ENCODE measurements at places on chromosomes 3 and 15.

- DNase-seq, result no peak
Observed at GRCh38 chr3:55159016-55159415, 231.2 kb upstream of the LRTM1 start.

DNA sequence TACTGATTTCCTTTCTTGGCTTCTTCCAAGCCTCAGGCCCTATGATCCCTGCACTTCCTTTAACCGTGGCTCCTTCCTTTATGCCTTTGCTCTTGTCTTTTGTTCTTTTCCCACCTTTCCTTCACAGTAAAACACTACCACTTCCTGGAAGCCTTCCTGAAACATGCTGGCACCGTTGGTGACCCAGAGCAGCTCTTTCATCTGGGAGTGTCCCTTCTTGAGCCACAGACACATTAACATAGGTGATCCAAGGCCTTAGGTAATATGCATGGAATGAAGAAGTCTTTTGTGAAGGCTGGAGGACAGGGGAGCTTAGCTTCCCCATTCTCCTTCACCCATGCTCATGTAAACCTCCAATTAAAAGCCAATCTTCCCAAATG is 39.4 kb downstream of the AMOTL2 start:
- no peak for DNase-seq

DNA sequence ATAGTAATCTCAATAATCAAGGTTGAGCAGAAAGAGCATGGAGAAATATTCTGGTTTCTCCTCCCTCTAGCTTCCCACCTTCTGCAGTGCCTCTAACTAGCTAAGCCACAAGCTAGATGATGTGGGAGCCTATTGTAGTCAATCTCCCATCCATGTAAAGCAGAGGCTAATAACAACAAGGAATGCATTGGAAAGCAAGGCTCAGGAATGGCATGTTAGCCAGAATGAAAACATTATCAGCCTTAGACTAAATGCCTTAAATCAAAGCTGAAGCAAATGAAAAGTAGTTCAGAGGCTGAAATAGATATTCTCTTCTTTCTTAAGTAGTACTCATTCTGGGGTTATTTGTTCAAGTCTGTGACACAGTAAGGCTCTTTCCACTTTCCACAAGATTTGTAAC is 350.3 kb upstream of the DPPA4 start:
- no peak for DNase-seq

- DNase-seq, result no peak
Observed at GRCh38 chr15:48643776-48644466, 1.6 kb downstream of the FBN1 start.

DNA sequence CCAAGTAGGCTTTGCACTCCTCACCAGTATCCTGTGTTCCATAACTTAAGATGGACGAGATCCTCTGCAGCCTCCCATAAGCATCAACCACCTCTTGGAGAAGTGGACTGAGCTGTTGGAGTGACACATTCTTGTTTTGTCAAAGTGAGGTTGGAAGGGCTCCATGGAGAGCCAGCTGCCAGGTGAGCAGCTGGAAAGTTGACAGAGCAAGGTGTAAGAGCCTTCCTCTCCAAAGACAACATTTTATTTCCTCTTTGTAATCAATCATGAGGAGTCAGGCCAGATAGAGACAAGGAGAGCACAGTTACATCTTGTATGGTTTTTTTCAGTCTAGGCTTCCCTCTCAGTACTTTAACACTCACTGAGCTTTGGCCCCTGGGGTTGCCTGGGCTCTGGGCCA is 5.1 kb downstream of the ABI3BP start:
- no peak for DNase-seq

GRCh38 chr3:35440826-35441225 is 198.5 kb upstream of the ARPP21 start:
- DNase-seq, result no peak

DNA sequence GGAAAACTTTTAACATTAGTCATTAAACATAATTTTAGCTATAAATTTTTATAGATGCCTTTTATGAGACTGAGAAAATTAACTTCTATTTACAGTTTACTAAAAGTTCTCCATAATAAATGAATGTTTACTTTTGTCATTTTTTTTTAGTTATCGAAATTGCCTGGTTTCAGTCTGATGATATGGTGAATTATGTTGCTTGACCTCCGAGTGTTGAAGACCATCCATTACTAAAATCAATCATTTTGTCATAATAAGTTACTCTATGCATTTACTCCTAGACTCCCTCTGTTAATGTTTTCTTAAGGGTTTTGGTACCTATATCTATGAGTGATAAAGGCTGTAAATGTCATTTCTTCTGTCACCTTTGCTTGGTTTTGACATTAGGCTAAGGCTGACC is 516.0 kb upstream of the ROBO1 start:
- no peak for DNase-seq

- DNase-seq, result no peak
Observed at GRCh38 chr15:90557186-90558084, 27.7 kb downstream of the CRTC3 start.

- DNase-seq, result no peak
Observed at GRCh38 chr3:171745577-171746319, 64.5 kb downstream of the PLD1 start.

DNA sequence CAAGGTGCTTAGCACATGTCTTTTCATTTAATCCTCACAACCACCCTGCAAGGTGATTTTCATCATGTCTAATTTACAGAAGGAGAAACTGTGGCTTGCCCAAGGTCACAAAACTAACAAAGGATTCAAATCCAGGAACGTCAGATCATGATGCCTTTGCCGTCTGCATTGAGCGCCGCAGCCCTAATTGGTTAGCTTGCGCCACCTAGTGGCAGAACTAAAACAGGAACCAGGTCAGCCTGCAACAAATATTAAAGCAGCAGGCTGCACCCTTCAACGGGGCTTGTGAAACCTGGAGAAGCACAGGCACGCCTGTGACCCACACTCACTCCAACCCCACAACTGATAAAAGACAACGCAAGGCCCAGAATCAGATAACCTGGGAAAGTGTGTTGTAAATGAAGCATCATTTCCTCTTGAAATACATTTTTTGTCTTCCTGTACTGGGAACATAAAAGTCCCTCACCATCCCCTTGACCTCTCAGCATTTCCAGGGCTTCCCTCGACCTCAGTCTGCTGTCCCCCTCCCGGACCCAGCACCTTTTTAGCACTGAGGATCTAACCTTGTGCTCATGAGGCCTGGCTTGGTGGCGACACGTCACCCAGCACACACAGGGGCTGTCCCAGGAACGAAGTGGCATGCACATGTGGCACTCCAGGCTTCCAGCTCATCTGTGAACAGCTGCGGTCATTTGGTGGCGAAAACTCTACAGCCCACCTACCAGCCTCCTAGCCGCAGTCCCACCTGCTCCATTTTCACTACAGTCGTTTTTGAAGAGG is 17.3 kb downstream of the DPH3 start:
- peak; percentile 68 for DNase-seq

DNA sequence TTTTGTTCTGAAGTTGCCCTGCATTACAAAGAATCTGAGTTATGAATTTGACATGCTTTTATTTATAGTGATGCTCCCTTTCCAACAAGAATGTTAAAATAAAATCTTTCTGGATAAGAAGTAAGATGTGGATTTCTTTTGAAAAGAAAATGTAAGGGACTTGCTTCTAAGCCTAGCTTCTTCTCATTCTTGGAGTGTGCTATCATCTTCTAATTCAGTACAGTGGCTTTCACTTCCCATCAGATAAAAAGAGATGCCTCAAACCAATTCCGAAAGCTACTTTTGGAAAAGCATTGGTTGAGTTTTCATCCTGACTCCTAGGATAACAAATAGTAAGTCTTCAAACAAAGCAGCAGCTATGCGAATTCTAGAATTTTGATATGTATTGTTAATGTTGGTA is 197.0 kb upstream of the ZPLD1 start:
- DNase-seq, result no peak

- DNase-seq, result no peak
Observed at GRCh38 chr3:53800041-53800906, 45.9 kb downstream of the CHDH start.

DNA sequence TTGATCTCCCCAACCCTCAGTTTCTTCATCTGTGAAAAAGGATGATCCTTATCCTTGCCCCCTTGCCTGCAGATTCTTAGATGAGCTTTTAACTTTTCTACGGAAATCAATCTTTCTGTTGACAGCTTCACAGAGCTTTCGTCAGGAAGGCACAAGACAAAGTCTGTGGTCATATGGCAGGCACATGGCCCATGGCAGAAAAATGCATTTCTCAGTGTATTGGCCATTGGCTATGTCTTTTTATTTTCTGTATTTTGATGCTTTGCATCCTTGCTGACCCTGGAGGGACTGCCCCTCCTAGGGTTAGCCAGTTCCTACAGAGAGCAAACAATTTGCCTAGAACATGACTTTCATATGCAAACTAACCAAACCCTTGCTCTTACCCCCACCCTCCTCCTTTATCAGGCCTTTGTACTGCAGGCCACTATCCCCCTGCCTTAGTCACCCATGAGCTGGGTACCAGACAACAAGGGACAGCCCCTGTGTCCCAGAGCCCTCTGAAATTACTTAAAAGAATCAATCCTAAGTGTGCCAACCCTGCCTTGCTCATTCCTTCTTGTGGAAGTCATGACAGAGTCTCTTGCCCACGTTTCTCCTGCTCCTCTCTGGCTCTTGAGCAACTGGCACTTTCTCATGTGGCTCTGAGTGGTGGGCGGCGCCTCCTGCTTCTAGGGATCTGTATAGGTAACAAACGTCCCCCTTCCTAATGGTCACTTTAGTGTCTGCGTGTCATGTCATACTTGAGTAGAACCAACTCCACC is 24.1 kb upstream of the NOX5 start:
- peak; percentile 7 for DNase-seq

DNA sequence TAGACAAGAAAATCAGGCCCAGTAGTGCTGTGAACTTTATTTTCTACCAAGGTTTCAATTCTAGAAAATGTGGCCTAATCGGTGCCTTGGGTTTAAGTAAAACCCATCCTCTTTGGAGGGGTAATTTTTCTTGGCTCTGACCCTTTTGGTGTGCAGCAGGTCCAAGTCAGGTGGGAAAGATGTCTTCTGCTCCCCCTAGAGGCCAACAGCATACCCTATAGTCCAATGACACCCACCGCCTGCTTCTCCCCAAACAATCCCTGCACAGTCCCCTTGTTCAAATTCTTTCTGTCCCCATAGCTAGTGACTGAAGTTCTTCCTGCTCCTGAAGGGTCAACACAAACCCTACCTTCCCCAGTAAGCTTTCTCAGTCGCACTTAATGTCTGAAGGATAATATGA is 261.8 kb upstream of the GOLGA6L4 start:
- no peak for DNase-seq

GRCh38 chr3:48647714-48648113 is 12.5 kb upstream of the SLC26A6 start:
- DNase-seq, result no peak

DNA sequence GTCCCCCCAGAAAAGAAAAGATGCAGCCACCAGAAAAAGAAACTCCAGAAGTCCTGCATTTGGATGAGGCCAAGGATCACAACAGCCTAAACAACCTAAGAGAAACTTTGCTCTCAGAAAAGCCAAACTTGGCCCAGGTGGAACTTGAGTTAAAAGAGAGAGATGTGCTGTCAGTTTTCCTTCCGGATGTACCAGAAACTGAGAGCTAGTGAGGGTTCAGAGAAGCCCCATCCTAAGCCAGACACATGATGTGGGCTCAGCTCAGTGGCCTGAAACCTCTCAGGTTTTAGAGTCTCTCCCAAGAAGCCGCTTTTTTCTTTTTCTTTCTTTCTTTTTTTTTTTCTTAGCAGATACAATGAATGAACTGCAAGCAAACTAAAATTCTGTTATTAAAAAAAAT is 7.8 kb downstream of the SLC51B start:
- DNase-seq, result no peak
